ENCODE measurements at places on chromosomes 6 and 20. TPM values are rescaled to one million over a fixed set of nuclear protein-coding genes. Genes with fewer than 3 reads are reported as not detected.

Gene SLC17A3
- total RNA-seq = not detected

Gene TMC2
- not detected for total RNA-seq

Gene BPI
- not detected for total RNA-seq

Gene MCCD1
- total RNA-seq = not detected

Gene GJA1
- total RNA-seq = 484 TPM

Gene PRDM1
- total RNA-seq = 21.2 TPM

Gene GPRC6A
- total RNA-seq = not detected

Gene ADGRF1
- total RNA-seq = 0.31 TPM

Gene EYS
- not detected for total RNA-seq

Gene PI16
- 17.2 TPM for total RNA-seq

Gene PAK5
- 0.21 TPM for total RNA-seq

Gene SNAP25
- total RNA-seq = 0.52 TPM

Gene MRPL2
- total RNA-seq = 21.2 TPM

Gene C6orf132
- total RNA-seq = 117 TPM

Gene FRK
- 3.1 TPM for total RNA-seq

Gene DEFB132
- not detected for total RNA-seq

Gene SLCO4A1
- total RNA-seq = 50.2 TPM

Gene MROH8
- total RNA-seq = 4.7 TPM

Gene BACH2
- total RNA-seq = 20.0 TPM

Gene IL17F
- total RNA-seq = not detected

Gene FITM2
- total RNA-seq = 10.4 TPM

Gene TMEM170B
- total RNA-seq = 1.4 TPM

Gene CTAGE9
- not detected for total RNA-seq

Gene SLC17A1
- not detected for total RNA-seq

Gene TINAG
- total RNA-seq = not detected

Gene TMEM244
- total RNA-seq = not detected

Gene EMILIN3
- 5.0 TPM for total RNA-seq

Gene RSPH3
- total RNA-seq = 13.0 TPM

Gene C6orf15
- 20.7 TPM for total RNA-seq

Gene ERVFRD-1
- not detected for total RNA-seq

Gene TPBG
- 32.0 TPM for total RNA-seq

Gene MOCS3
- 7.4 TPM for total RNA-seq

Gene MBOAT1
- 18.8 TPM for total RNA-seq

Gene NT5DC1
- 7.4 TPM for total RNA-seq

Gene CRISP2
- total RNA-seq = not detected

Gene CENPW
- total RNA-seq = 1.1 TPM

Gene JAG1
- total RNA-seq = 367 TPM

Gene MMP24
- total RNA-seq = 0.16 TPM

Gene CFAP61
- total RNA-seq = 0.18 TPM

Gene ANKRD6
- total RNA-seq = 4.1 TPM

Gene HAO1
- not detected for total RNA-seq

Gene TBXT
- total RNA-seq = not detected

Gene CPXM1
- 5.1 TPM for total RNA-seq

Gene C6orf141
- 8.7 TPM for total RNA-seq

Gene C20orf144
- not detected for total RNA-seq

Gene ADGB
- 3.6 TPM for total RNA-seq

Gene TRAM2
- total RNA-seq = 6.5 TPM

Gene PRND
- not detected for total RNA-seq

Gene MUC22
- total RNA-seq = not detected

Gene NKAIN4
- total RNA-seq = not detected

Gene MLIP
- total RNA-seq = 11.6 TPM

Gene SLC22A16
- total RNA-seq = not detected
